ENCODE measurements at places on chromosomes 7 and 10.

GRCh38 chr7:55912748-55913158 lies 25.5 kb downstream of the ZNF713 start:
- DNase-seq = peak; percentile 14
- no peaks in the 10 kb centered on the region for H3K27me3 ChIP-seq
- no peak overlapping the region for H3K4me3 ChIP-seq
- H3K36me3 ChIP-seq = no peaks in the 10 kb centered on the region

DNA sequence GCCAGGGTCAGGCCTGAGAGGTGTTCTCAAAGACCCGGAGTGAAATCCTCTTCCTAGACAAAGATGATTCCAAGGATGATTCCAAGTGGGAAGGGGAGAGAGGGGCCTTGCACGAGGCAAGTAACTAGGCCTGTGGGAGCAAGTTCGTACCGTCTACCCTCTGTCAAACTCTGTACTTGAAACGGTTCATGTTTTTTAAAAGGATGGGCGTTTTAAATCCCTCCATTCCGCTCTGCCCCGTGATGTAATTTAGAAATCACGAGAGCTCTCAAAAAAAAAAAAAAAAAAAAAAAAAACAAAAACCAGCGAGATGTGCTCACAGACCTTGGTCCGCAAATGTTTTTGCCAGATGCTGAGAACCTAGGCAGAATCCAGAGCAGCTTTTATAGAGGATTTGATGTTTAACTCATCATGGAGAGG lies 114.7 kb upstream of the CARD11 start:
- H3K27me3 ChIP-seq = no peaks in the 10 kb centered on the region
- no peak overlapping the region for H3K4me3 ChIP-seq
- no peaks in the 10 kb centered on the region for H3K4me1 ChIP-seq

DNA sequence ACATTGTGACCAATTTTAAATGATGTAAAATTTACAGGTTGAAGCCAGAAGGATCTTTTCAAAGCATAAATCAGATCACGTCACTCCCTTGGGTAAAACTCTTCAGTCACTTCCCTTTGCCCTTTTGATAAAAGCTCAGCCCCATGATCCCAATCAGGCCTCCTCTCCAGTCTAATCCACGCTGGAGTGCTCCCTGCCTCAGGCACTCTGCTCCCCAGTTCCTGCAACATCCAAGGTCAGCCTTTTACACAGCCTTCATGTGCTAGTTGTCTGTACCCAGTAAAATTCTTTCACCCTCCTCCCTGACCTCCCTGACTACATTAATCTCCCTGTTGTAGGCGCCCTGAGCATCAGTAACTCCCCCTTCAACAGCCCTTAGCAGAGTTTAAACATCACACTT lies 14.1 kb downstream of the ELMO1 start:
- no peaks in the 10 kb centered on the region for H3K27me3 ChIP-seq
- H3K36me3 ChIP-seq = no peaks in the 10 kb centered on the region
- DNase-seq = no peak
- H3K27ac ChIP-seq = no peak overlapping the region
- H3K4me3 ChIP-seq = no peak overlapping the region

DNA sequence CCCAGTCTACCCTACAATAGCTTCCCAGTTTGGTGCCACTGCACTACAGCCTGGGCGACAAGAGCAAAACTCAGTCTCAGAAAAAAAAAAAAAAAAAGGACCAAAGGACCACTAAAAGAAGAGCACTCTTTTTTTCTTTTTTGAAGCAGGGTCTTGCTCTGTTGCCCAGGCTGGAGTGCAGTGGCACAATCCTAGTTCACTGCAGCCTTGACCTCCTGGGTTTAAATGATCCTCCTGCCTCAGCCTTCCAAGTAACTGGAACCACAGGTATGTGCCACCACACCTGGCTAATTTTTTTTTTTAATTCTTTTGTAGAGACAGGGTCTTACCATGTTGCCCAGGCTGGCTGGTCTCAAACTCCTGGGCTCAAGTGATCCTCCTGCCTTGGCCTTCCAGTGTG lies 14.0 kb downstream of the PLAU start:
- H3K4me3 ChIP-seq = no peak overlapping the region
- no peaks in the 10 kb centered on the region for H3K36me3 ChIP-seq
- DNase-seq = no peak
- H3K4me1 ChIP-seq = peaks cover 3% of the 10 kb centered on the region
- H3K27me3 ChIP-seq = no peaks in the 10 kb centered on the region
- no peak overlapping the region for H3K27ac ChIP-seq

DNA sequence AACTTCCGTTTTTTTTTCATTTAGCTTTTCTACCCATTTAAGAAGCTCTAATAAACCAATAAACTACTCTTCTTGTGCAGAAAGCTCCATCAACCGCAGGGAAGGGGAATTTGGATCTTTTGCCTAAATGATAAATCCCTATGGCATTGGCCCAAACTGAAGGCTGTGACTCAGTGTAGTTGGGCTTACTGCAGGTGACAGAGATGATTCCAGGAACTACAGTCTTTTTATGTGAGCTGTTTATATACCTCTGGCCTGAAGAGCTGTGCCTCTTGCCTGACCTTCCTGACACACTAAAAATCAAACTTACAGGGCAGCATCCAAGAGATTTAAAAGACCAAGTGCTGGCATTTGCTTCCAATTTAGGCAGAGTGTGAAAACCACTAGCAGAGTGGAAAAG lies 25.2 kb downstream of the ABCB1 start:
- peak; percentile 40 for DNase-seq
- H3K4me3 ChIP-seq = no peak overlapping the region
- no peaks in the 10 kb centered on the region for H3K36me3 ChIP-seq
- no peaks in the 10 kb centered on the region for H3K4me1 ChIP-seq

DNA sequence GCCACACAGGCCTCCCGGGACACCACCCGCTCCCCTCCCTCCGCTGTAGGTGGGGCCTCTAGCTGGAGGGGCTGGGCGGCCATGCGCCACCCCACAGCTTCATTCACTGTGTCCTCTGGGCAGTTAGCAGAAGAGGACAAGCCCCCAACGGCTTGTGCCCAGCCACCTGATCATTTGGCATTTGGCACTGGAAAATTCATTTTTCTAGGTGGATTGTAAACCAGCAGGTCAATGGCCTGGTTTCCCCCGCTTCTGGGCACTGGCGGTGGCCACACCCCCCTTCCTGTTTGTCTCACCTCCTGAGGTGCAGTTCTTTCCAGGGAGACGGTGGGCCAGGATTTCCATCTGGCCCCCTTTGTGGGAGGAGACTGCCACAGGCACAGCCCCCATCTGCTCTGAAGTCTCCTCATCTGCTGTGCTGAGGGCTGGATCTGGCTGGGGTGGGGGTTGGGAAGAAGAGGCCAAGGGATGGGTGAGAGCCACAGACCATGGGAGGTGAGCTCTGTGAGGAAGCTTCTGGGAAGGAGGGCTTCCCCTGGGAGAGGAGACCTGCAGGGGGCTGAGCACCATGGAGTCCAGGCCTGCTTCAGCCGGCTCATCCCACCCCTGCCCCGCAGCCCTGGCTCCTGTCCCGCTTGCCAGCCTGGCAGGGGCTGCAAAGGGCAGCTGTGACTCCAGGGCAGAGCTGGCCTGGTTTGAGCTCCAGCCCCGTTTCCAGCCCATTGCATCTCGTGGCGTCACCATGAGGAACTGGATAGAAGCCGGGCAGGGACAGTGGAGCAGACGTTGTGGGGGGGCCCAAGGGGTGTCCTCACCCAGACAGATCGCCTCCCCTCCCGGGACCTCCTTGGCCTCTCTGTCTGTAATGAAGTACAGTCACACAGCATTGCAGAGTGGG lies 40.1 kb upstream of the SLC29A3 start:
- H3K4me3 ChIP-seq = no peak overlapping the region
- H3K36me3 ChIP-seq = peaks cover 39% of the 10 kb centered on the region
- H3K27ac ChIP-seq = no peak overlapping the region
- no peaks in the 10 kb centered on the region for H3K27me3 ChIP-seq

- no peaks in the 10 kb centered on the region for H3K36me3 ChIP-seq
- H3K27ac ChIP-seq = no peak overlapping the region
These were observed 82.7 kb downstream of the PLCE1 start for GRCh38 chr10:94076325-94076841.

DNA sequence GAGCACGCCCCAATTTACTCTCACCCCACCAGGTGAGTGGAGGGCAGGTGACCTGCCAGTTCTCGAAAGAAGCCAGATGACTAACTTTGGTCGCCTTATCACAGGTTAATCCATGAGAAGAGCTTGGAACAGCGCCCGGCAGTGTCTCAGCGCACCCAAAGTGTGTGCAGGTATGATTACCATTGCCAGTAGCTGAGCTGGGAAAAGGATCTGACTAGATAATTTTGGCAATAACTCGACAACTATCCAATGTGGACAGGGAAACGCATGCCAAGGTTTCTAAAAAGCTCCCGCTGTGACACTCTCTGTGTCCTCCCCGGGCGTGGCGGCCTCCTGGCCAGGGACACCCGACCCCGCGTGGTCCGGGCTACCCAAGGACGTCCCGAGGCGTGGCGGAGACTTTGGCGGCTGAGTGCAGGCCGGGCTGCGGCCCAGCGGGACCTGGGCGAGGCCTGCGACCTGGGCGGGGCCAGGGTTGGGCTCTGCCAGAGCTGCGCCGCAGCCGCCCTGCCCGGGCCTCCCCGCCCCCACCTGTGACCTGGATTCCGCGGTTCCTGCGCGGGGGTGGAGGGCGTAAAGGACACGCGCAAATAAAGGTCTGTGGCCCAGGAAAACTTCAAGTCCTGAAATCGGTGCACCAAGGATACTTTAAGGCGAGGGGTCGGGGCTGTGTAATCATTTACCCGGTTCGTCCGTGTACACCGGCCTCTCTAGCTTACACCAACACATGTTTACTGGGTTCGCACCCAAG lies 13.7 kb upstream of the WAPL start:
- no peaks in the 10 kb centered on the region for H3K27me3 ChIP-seq
- peak; percentile 64 for DNase-seq
- no peaks in the 10 kb centered on the region for H3K36me3 ChIP-seq
- peak overlapping the region; percentile 64 for H3K4me3 ChIP-seq
- no peaks in the 10 kb centered on the region for H3K4me1 ChIP-seq
- no peak overlapping the region for H3K27ac ChIP-seq

DNA sequence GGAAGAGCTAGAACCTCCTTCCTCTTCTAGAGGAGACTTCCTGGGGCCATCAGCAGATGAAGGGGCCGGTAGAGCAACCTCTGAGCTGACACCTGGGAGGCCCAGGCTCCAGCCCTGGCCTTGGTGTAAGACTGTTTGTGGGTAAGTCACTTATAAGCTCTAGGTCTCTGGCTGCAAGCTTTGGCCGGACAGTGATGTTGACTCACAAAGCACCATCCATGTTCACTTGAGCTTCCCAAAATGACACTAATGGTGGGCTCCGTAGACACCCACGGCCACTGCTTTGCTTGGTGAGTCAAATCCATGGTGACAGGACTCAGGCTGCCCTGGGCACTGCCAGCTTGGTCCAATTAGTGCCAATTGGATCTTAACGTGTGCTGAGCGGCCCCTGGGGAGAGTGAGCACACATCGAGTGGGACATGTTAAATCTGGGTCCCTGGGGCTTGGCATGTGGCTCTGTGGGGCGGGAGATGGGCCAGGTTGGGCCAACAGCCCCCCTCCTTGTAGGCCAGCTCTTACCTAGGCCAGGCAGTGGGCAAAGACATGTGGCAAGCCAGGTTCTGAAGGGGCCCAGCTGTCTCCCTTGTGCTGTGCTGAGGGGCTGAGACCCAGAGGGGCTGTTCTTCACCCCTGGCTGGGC lies 16.7 kb downstream of the NEURL1 start:
- no peaks in the 10 kb centered on the region for H3K36me3 ChIP-seq
- H3K27me3 ChIP-seq = no peaks in the 10 kb centered on the region
- H3K4me3 ChIP-seq = no peak overlapping the region
- no peak for DNase-seq

- H3K36me3 ChIP-seq = no peaks in the 10 kb centered on the region
- no peak for DNase-seq
- H3K27ac ChIP-seq = no peak overlapping the region
- H3K4me1 ChIP-seq = no peaks in the 10 kb centered on the region
These were observed 5.7 kb downstream of the TMEM243 start for GRCh38 chr7:87213811-87214210.

DNA sequence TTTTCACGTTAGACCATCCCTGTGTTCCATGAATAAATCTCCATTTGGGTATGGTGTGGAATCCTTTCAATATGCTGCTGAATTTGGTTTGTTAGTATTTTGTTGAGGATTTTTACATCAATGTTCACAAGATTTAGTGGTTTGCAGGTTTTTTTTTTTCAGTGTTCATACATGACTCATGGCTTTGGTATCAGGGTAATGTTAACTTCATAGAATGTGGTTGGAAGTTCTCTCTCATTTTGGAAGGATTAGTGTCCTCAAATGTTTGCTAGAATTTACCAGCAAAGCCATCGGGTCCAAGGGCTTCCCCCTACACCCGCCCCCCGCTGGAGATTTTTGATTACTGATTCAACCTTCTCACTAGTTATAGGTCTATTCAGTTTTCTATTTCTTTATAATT lies 398.0 kb downstream of the NXPH1 start:
- DNase-seq = peak; percentile 1
- H3K27ac ChIP-seq = no peak overlapping the region
- H3K4me1 ChIP-seq = no peaks in the 10 kb centered on the region

DNA sequence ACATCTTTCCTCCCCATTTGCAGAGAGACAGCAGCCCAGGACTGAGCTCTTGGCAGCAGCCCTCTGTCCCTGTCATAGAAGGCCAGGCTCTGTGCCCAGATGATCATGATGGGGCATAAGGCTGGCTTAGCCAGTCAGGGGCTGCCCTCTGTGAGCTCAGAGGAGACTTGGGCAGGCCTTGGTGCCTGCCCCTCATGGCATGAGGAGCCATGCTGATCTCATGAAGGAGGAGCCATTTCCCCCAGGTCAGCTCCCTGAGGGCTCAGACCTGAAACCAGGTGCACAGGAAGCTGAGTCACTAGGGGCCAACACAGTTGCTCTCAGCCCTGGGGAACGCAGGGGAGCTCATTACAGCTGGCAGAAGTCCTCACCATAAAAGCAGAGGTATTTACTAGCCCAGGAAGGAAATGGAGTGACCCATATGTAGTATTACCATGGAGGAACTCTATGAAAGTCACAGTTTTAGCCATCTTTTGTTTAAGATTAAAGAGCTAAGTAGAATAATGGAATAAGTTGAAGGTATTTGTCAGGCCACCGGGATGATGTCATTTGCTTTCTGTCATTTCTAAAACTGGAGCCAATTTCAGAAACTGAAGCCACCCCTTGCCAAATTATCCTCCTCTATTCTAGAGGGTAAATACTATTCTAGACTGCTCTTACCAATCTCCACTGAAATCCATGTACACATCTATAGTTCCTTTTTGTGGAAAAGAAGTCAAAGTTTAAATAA lies 362.4 kb upstream of the ZNF32 start:
- H3K4me3 ChIP-seq = no peak overlapping the region
- H3K4me1 ChIP-seq = peaks cover 7% of the 10 kb centered on the region
- H3K27me3 ChIP-seq = no peaks in the 10 kb centered on the region
- peak; percentile 74 for DNase-seq
- H3K36me3 ChIP-seq = no peaks in the 10 kb centered on the region

GRCh38 chr10:71468363-71469094 lies 71.8 kb downstream of the CDH23 start:
- H3K27ac ChIP-seq = no peak overlapping the region
- no peaks in the 10 kb centered on the region for H3K36me3 ChIP-seq
- DNase-seq = no peak
- no peak overlapping the region for H3K4me3 ChIP-seq

DNA sequence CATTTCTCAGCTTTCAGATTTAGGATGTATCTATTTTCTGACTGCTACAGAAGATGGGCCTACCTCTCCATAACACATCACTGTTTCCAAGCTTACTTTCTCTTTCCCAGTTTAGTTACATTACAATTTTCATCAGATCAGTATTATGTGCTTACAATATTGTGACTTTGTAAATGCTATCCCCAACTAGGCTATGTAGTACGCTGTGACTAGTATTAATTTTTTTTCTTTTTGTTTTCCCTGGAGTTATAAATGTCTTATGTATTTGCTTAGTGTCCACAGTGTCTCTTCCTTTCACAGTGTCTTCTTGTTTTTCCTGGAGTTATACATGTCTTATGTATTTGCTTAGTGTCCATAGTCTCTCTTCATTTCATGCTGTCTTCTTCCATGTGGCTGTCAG lies 188.9 kb downstream of the PTPRN2 start:
- no peak overlapping the region for H3K4me3 ChIP-seq
- no peak for DNase-seq
- H3K4me1 ChIP-seq = no peaks in the 10 kb centered on the region
- H3K27ac ChIP-seq = no peak overlapping the region
- no peaks in the 10 kb centered on the region for H3K27me3 ChIP-seq
